ENCODE measurements at places on chromosomes 1 and 21.

DNA sequence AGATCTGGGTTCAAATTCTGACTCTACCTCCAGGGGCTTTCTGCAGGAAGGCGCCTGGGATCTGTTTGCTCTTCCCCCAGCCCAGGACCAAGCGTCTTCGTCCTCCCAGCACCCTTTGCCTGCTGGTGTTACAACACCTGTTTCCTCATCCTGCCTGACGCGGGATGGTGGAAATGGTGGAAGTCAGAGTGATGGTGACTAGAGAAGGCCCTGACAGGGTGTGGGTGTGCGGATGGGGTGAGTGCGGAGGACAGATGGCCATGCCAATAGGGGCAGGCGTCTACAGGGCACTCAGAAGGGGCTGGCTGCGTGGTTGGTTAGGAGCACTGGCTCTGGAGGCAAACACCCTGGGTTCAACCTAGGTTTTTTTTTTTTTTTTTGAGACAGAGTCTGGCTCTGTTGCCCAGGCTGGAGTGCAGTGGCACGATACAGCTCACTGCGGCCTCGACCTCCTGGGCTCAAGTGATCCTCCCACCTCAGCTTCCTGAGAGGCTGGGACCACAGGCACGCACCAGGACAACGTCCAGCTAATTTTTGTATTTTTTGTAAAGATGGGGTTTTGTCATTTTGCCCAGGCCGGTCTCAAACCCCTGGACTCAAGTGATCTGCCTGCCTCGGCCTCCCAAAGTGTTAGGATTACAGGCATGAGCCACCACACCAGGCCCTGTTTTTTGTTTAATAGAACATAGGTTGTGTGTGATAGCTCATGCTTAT is 1.5 kb downstream of the THEMIS2 start:
- H3K27ac ChIP-seq: peak overlapping the region; percentile 63
- no peaks in the 10 kb centered on the region for H3K36me3 ChIP-seq
- H3K27me3 ChIP-seq: no peaks in the 10 kb centered on the region
- no peak for DNase-seq
- peak overlapping the region; percentile 85 for H3K4me3 ChIP-seq

GRCh38 chr1:167157114-167157513 is 63.2 kb downstream of the STYXL2 start:
- no peak for DNase-seq
- no peaks in the 10 kb centered on the region for H3K4me1 ChIP-seq
- H3K36me3 ChIP-seq: no peaks in the 10 kb centered on the region
- H3K27me3 ChIP-seq: no peaks in the 10 kb centered on the region
- H3K4me3 ChIP-seq: no peak overlapping the region

GRCh38 chr1:183218027-183218618 is 32.1 kb downstream of the LAMC2 start:
- peaks cover 27% of the 10 kb centered on the region for H3K4me1 ChIP-seq
- DNase-seq: no peak
- no peaks in the 10 kb centered on the region for H3K27me3 ChIP-seq

- no peaks in the 10 kb centered on the region for H3K36me3 ChIP-seq
- H3K27ac ChIP-seq: no peak overlapping the region
- no peaks in the 10 kb centered on the region for H3K27me3 ChIP-seq
- no peaks in the 10 kb centered on the region for H3K4me1 ChIP-seq
- H3K4me3 ChIP-seq: no peak overlapping the region
- DNase-seq: no peak
Measured at GRCh38 chr1:227174164-227174563, 144.1 kb downstream of the CDC42BPA start.

- no peaks in the 10 kb centered on the region for H3K36me3 ChIP-seq
- H3K4me1 ChIP-seq: peaks cover 21% of the 10 kb centered on the region
- no peak overlapping the region for H3K4me3 ChIP-seq
- no peak for DNase-seq
- no peaks in the 10 kb centered on the region for H3K27me3 ChIP-seq
Measured at GRCh38 chr1:41449326-41449921, 35.1 kb downstream of the EDN2 start.

- peaks cover 8% of the 10 kb centered on the region for H3K36me3 ChIP-seq
- no peaks in the 10 kb centered on the region for H3K4me1 ChIP-seq
- H3K4me3 ChIP-seq: no peak overlapping the region
- H3K27ac ChIP-seq: no peak overlapping the region
- no peak for DNase-seq
Measured at GRCh38 chr1:247146671-247147070, 25.1 kb downstream of the ZNF124 start.

DNA sequence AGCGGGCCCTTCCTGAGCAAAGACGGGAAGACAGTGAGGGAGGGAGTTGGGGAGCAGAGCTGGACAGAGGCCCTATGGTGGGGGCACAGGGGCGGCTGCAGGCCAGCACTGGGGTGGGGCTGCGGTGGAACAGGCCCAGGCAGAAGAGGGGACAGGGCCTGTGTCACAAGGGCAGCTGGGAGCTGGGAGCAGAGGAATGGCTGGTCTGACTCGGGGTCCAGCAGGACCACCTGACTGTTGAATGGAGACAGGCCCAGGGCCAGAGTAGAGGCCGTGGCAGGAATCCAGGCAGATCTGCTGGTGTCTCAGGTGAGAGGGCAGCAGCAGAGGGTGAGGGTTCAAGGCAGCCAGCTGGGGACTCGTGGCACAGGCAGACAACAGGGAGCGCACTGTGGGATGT is 25.3 kb downstream of the CTNNBIP1 start:
- no peak overlapping the region for H3K4me3 ChIP-seq
- no peaks in the 10 kb centered on the region for H3K36me3 ChIP-seq
- no peaks in the 10 kb centered on the region for H3K27me3 ChIP-seq

- H3K27ac ChIP-seq: no peak overlapping the region
- no peaks in the 10 kb centered on the region for H3K27me3 ChIP-seq
- no peak overlapping the region for H3K4me3 ChIP-seq
- no peak for DNase-seq
- H3K4me1 ChIP-seq: no peaks in the 10 kb centered on the region
- no peaks in the 10 kb centered on the region for H3K36me3 ChIP-seq
Measured at GRCh38 chr21:45655124-45655523, 11.6 kb downstream of the PCBP3 start.

DNA sequence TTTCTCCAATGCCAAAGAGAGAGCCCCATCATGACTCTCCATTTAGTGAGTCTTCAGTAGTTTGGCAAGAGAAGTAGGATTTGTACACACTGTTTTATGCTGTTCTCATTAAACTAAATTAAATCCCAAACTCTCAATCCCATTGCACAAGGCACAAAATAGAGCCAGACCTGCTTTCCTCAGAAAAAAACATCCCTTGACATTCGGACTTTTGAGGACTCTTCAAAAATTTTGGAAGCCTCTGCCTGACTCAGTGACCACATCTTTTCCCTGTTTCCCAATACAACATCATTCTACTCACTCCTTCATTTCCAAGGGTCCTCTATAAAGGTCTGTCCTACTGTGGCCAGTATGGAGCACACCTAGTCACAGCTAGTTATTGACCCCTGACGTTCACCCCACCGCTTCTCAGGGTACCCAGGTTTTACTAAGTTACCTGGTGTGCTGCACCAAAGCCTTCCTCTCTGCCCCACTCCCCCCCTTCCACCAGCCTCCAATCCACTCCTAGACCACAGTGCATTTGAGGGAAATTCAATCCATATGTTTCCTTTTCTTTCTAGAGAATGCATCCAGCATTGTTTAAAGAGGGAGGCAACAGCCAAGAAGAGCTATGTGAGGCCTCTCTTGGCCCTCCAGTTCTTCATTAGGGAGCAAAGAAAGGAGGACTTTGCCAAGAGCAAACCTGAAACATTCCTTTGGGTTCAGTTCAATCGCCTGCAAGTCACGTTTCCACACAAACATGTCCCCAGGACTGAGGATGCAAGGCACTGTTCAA is 428.7 kb downstream of the PLPP3 start:
- peaks cover 27% of the 10 kb centered on the region for H3K4me1 ChIP-seq
- DNase-seq: no peak
- H3K36me3 ChIP-seq: no peaks in the 10 kb centered on the region
- no peak overlapping the region for H3K27ac ChIP-seq
- no peak overlapping the region for H3K4me3 ChIP-seq

GRCh38 chr1:53337499-53337898 is 9.6 kb upstream of the LRP8 start:
- no peak for DNase-seq
- H3K4me1 ChIP-seq: no peaks in the 10 kb centered on the region
- no peak overlapping the region for H3K4me3 ChIP-seq
- H3K36me3 ChIP-seq: no peaks in the 10 kb centered on the region

DNA sequence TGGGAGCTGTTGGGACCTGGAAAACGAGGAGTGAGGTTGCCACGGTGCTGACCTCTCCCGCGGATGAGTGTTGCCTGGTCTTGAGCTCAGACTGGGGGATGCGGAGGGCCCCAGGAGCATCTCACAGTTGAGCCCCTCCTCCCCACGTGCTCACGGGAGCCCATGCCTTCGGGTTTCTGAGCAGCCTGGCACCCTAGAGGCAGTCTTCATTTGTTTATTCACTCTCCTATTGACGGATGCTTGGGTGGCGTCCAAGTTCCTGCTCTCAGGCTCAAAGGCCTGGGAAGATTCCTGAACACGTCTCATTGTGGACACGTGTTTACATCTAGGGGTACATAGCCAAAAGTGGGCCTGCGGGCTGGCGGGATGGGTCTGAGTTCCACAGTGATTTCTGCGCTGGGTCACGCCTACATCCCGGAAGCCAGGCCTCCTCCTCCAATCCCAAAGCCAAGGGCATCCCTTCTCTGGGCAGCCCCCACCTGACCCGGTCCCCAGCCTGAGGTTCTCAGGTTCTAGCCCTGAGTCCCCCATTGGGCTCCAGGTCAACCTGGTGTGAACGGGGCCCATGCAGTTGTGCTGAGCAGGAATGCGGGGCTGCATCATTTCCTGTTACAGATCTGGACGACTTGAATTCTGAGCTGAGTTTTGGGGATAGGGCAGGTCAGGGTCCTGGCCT is 14.7 kb downstream of the WNT3A start:
- no peaks in the 10 kb centered on the region for H3K36me3 ChIP-seq
- no peak overlapping the region for H3K4me3 ChIP-seq
- no peaks in the 10 kb centered on the region for H3K4me1 ChIP-seq

- H3K4me1 ChIP-seq: peaks cover 64% of the 10 kb centered on the region
- no peaks in the 10 kb centered on the region for H3K36me3 ChIP-seq
- DNase-seq: no peak
- no peak overlapping the region for H3K4me3 ChIP-seq
Measured at GRCh38 chr1:115076384-115076915, 12.9 kb downstream of the TSPAN2 start.

- no peak overlapping the region for H3K27ac ChIP-seq
- no peaks in the 10 kb centered on the region for H3K27me3 ChIP-seq
- no peak for DNase-seq
- no peaks in the 10 kb centered on the region for H3K4me1 ChIP-seq
- H3K4me3 ChIP-seq: no peak overlapping the region
- no peaks in the 10 kb centered on the region for H3K36me3 ChIP-seq
Measured at GRCh38 chr1:99656701-99657100, 10.8 kb downstream of the PALMD start.

GRCh38 chr21:44267655-44268142 is 6.0 kb upstream of the DNMT3L start:
- no peaks in the 10 kb centered on the region for H3K27me3 ChIP-seq
- no peak overlapping the region for H3K27ac ChIP-seq
- DNase-seq: no peak
- no peaks in the 10 kb centered on the region for H3K36me3 ChIP-seq

DNA sequence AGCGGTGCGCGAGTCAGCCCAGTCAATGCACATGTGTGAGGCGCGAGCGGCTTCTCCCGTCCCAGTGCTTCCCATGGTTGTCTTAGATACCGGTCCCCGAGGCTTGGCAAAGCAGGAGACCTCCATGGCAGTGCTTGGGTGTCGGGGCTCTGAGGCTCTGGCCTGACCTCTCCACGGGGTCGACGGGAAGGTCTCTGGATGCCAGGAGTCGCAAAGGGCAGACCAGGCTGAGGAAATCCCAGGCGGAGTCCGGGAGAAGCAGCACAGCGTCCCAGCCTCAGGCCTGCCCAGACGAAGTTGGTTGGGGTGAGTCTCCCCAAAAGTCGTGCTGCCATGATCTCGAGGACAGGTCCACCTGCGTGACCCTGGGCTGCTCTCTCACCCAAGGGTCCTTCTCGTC is 3881.6 kb downstream of the SRGAP2C start:
- H3K4me1 ChIP-seq: no peaks in the 10 kb centered on the region
- H3K4me3 ChIP-seq: no peak overlapping the region
- no peak overlapping the region for H3K27ac ChIP-seq
- DNase-seq: no peak

DNA sequence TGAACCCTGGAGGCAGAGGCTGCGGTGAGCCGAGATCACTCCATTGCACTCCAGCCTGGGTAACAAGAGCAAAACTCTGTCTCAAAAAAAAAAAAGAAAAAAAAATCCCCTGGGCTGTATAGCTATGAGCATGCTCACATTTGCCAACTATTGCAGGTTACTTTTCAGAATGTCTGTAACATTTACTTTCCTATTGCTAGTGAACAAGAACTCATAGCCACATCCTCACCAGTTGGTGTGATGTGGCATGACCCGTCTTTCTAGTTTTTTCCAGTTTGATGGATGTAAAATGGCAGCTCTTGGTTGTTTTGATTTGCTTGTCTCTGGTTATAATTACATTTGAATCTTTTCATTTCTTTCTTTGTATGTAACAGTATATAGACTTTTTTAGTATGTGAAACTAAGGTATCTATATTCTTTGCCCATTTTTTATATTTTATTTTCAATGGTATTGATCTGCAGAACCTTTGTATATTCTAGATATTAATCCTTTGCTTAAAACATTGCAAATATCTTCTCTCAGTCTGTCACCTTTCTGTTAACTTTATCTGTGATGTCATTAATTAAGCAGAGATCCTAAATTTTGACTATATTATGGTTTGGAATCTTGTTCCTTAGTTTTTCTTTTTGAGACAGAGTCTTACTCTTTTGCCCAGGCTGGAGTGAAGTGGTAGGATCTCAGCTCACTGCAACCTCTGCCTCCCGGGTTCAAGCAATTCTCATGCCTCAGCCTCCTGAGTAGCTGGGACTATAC is 11.6 kb downstream of the MED18 start:
- no peaks in the 10 kb centered on the region for H3K4me1 ChIP-seq
- H3K36me3 ChIP-seq: peaks cover 2% of the 10 kb centered on the region
- H3K27me3 ChIP-seq: no peaks in the 10 kb centered on the region
- DNase-seq: no peak
- H3K27ac ChIP-seq: no peak overlapping the region

DNA sequence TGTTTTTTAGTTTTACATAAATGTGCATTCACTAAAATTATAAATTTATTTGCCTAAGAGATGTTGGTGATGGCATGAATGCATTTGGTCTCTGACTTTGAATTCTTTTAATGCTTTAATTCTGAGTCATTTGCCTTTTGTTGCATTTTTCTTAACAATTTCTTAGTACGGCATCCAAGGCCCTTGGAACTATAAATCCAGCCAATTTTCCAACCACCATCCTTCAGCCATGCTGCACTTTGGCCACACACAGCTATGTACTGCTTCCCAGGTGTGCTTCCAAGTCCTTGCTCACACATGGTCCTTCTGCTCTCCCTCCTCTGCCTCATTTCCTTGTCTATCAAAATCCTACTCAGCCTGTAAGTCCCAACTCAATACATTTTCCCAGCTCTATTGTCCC is 161.0 kb downstream of the DHRS3 start:
- H3K27me3 ChIP-seq: no peaks in the 10 kb centered on the region
- peaks cover 66% of the 10 kb centered on the region for H3K4me1 ChIP-seq
- DNase-seq: no peak
- H3K27ac ChIP-seq: peak overlapping the region; percentile 94

GRCh38 chr21:20998886-20999285 is 677 bp downstream of the NCAM2 start:
- no peak overlapping the region for H3K27ac ChIP-seq
- H3K4me1 ChIP-seq: peaks cover 14% of the 10 kb centered on the region
- H3K27me3 ChIP-seq: no peaks in the 10 kb centered on the region
- no peaks in the 10 kb centered on the region for H3K36me3 ChIP-seq
- no peak for DNase-seq

- no peak for DNase-seq
- H3K27ac ChIP-seq: no peak overlapping the region
- H3K4me1 ChIP-seq: no peaks in the 10 kb centered on the region
- H3K27me3 ChIP-seq: no peaks in the 10 kb centered on the region
- H3K4me3 ChIP-seq: no peak overlapping the region
Measured at GRCh38 chr1:23628951-23629387, 62.6 kb upstream of the RPL11 start.
